CD4-positive, alpha-beta T cell treated with Interleukin-21 for 1 hour (primary cell): ENCODE measurements at places on chromosomes 13 and 19.
A peak's percentile ranks its signal among the peaks of the same experiment; 100 is the strongest.

DNA sequence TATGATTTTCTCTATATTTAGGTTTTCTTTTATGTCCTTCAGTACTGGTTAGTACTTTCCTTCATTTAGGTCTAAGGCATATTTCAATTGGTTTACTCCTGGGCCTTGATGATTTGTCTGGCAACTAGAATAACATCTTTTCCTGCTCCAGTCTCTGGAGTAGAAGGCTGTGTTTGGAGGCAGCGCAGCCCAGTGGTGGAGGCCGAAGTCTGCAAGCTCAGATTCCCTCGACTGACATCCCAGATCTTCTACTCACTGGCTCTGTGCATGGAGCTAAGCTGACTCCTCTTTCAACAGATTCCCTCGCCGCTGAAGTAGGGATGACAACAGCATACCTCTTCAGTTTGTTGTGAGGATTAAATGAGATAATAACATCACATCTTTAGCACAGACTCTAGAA, 141.0 kb downstream of the RAP2A start:
- no peak for DNase-seq

DNA sequence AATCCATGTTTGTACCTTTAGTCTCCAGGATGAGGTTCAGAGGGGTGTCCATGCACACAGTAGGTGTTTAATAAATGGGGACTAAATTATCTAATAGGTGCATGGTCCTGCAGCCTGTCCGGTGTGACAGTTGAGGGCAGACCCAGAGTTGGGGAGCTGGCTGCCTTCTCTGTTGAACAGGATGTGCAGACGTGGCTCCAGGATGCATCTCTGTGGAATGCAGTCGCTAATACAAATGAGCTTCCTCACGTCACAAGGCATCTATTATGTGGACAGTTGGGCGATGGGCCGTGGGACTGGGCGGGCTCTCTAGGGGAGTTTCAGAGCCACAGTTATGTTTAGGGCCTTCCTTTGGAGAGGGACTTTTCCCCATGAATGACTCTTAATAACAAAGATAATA, 71.0 kb downstream of the SIPA1L3 start:
- DNase-seq, result no peak

- no peak for DNase-seq
Observed at GRCh38 chr19:52028780-52029123, 573 bp upstream of the ZNF614 start.

- no peak for DNase-seq
Observed at GRCh38 chr13:74077375-74077774, 56.8 kb downstream of the KLF12 start.

DNA sequence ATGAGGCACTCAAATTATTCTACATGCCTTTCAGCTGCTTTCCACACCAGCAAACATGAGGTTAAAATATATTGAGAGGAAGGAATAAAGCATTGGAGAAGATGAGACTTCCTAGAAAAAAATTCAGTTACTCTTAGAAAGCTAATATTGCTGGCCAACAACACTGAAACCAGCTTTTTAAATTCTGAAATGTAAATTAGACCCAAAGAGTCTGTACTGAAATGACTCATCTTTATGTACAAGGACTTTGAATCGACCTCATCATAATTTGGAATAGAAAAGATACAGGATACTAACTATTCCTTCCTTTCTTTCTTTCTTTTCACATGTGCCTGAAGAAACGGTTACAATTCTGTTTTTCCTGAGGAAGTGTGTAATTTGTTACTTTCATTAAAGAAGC, 6.5 kb upstream of the HSPH1 start:
- no peak for DNase-seq

DNA sequence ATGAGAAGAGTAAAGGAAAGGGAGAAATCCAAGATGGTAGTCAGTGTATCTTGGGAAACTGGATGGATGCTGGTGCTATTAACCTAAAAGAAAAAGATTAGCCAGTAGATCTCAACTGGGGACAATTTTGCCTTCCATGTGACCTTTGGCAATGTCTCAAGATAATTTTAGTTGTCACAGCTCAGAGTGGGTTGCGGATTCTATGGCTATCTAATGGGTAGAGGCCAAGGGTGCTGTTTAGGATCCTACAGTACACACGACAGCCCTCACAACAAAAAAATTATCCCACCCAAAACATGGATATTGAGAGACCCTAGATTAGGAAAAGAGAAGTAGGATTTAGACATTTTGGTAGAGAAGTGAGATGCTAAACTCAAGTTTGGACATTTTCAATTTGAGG, 258.9 kb downstream of the GPC5 start:
- no peak for DNase-seq

DNA sequence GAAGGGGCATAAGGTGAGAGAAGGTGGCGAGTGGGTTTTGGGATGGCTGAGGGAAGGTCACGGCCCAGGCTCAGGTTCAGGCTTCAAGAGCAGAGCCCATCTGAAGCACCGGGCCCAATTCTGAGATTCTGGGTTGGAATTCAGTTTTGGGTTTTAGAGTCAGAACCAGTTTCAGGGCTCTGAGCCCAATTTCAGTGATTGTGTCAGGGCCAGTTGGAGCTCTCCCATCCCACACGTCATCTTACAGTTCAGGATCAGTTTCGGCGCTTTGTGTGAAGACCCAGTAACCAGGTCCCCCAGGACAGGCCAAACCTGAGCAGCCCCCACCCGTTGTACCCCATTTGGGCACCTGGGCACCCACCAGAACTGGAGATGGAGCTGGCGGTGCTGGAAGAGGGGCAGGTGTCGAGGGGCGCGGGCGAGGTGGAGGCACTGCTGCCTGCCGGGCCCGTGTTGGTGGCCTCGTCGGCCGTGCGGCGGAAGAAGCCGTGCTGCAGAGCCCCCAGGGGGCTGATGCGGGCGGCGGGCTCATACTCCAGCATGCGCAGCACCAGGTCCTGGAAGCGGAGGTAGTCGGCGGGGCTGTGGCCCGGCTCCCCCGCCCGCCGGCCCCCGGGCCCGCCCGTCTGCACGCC, 7.5 kb downstream of the DYRK1B start:
- no peak for DNase-seq

GRCh38 chr13:67651908-67652465, 421.9 kb upstream of the PCDH9 start:
- no peak for DNase-seq

- peak; percentile 31 for DNase-seq
Observed at GRCh38 chr19:40144947-40145748, 46.1 kb upstream of the MAP3K10 start.

DNA sequence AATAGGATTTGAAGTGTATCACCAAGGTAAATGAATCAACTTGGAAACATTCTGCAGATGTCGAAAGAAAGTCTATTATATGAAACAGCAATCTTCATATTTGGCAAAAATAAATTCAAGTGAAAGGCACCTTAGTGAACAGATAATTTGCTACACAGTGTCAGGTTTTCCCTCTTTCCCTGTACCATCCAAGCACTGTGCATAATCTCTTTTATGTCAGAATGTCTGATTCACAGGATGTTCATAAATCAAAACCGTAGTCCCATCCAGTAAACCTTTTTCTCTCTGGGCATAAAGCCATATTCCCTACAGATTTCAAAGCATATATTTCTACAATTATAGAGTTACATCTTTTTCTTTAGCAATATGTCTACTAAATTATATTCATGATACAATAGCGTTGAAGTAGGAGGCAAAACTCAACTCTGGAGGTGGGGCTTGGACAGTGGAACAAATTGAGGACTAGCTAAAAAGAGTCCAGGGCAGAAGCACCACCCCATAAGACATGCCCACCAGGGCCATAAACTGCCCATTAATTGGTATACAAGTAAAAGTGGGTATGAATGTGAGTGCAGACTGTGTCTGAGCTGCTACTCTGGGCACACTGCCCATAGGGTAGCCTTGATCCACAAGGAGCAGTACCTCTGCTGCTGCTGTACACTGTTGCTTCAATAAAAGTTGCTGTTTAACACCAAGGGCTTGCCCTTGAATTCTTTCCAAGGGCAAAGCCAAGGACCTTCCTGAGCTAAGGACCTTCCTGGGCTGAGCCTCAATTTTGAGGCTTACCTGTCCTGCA, 72.1 kb upstream of the MYCBP2 start:
- no peak for DNase-seq

- DNase-seq, result no peak
Observed at GRCh38 chr19:1038978-1039645, 795 bp upstream of the ABCA7 start.

DNA sequence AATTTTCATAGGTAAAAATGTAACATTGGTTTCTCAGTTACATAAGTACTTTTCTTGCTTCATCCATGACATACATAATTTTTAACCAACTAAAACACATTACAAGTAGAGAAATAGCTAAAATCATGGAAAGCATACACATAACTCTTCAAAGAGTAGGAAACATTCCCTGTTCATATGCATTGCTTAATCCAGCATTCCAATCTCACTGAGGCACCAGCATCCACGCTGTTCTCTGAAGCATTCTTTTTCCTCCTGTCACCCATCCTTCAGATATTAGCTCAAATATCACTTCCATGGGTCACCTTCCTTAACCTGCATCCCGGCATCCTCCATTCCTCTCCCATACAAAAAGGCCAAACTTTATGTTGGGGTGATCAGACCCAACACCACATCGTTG, 79.1 kb downstream of the ZNF254 start:
- DNase-seq, result no peak

DNA sequence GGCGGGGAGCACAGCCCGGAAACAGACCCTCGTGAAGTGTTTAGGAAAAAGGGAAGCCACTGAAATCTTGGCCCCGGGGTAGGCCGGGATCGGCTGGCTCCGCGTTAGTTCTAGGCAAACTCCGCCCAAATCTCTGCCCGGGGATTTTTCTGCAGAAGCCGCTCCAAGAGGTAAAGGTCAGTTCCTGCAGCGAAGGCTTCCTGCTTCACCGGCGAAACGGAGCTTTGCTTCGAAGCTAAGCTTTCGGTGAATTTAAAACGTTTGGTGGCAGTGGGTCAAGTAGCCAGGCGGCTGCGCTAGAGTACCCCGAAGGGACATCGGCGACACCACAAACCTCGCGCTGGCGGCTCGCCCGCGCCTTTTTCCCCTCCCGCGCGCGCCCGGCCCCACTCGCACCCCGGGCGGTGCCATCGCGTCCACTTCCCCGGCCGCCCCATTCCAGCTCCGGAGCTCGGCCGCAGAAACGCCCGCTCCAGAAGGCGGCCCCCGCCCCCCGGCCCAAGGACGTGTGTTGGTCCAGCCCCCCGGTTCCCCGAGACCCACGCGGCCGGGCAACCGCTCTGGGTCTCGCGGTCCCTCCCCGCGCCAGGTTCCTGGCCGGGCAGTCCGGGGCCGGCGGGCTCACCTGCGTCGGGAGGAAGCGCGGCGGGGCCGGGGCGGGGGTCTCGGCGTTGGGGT, 441 bp downstream of the GJB2 start:
- DNase-seq, result peak; percentile 4

- DNase-seq, result peak; percentile 38
Observed at GRCh38 chr19:2631213-2631821, 71.2 kb downstream of the GNG7 start.

GRCh38 chr19:55579766-55580621, 654 bp downstream of the ZNF579 start:
- no peak for DNase-seq

GRCh38 chr19:11164879-11165406, 9.4 kb upstream of the SPC24 start:
- no peak for DNase-seq

- DNase-seq, result no peak
Observed at GRCh38 chr13:33165787-33166186, 119.8 kb downstream of the STARD13 start.

GRCh38 chr13:38914070-38914469, 76.6 kb downstream of the STOML3 start:
- no peak for DNase-seq

GRCh38 chr19:688992-689391, 6.3 kb downstream of the PRSS57 start:
- no peak for DNase-seq

DNA sequence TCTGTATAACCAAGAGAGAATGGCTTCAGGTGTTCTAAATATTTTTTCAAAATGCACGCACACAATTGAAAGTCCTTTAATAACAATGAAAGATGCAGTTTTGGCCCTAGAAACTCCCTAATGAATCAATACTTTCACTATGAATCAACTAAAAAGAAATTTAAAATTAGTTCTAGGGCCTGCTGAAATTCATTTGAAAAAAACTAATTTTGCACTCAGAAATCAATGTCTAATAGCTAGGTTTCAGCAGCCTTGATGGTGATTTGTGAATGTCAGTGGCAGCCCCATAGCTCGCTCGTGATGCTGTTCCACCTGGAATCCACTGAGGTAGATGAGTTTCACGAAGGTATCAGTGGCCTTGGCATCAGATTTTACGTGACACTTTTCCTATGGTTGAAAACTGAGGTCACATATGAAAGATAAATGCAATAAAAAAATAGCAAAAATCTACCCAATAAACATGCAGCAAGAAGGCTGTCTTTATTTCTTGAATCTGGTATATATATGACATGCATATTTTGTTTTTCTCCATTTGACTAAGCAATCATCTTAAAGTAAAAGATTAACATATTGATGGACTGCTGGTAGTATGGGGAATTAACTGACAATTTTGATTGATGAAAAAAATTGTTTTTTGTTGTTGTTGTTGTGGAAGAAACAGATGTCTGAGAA, 141.0 kb downstream of the AKAP11 start:
- DNase-seq, result no peak

DNA sequence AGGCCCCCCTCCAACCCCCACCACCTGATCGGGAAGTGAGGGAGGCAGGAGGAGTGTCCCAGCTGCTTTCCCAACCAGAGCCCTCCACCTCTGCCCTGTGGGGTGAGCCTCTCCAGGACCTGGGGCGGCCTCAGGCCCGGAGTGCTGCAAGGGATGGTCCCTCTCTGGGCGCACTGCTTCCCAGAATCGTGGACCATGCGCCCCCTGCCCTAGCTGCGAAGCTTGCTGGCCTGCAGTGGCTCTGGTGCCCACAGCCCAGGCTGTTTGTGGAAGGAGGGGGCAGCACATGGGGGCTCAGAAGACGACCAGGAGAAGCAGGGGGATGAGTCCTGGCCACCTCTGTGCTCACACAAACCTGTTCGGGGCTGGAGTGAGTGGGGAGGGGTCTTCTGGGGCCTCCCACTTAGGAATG, 33.6 kb downstream of the CEBPG start:
- DNase-seq, result no peak

- DNase-seq, result no peak
Observed at GRCh38 chr19:23075031-23075733, 41.6 kb upstream of the ZNF730 start.

- DNase-seq, result peak; percentile 47
Observed at GRCh38 chr13:72839831-72840426, 58.0 kb downstream of the PIBF1 start.

GRCh38 chr13:45630791-45631190, 15.3 kb upstream of the ERICH6B start:
- no peak for DNase-seq

DNA sequence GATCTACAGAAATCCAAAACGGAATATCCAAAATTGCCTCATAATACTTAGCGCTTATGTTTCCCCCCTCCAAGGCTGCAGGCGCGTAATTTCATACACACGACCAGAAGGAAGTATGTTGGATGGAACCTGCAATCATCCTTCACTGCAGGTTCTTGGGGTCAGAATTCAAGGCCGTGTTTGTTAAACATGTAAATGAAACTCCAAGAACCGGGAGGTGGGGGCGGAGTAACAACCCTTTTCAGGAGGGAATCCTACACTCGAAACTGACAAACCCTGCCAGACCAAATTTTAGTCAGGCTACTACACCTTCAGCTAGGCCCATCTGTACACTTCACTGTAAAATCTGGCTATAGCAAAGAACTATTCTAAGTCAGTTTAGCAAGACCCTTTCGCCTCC, 1.3 kb downstream of the ZNF607 start:
- DNase-seq, result no peak

GRCh38 chr19:28843761-28844492, 369.0 kb downstream of the UQCRFS1 start:
- no peak for DNase-seq

GRCh38 chr19:48295458-48295857, 25.6 kb downstream of the ZNF114 start:
- no peak for DNase-seq
